ENCODE measurements at places on chromosomes 7 and 10.
A peak's percentile ranks its signal among the peaks of the same experiment; 100 is the strongest.

DNA sequence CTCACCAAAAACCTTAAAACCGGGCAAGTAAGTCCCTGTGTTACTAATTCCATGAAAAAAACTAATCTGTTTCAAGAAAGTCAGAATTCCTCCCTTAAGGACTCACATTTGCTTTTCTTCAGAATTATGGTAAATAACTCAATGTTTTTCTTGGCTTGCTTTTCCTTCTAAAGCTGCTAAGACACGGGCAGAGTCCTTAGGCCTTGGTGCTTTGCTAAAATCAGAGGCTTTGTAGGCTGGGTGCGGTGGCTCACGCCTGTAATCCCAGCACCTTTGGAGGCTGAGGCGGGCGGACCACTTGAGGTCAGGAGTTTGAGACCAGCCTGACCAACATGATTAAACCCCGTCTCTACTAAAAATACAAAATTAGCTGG is 32.0 kb downstream of the GNA12 start:
- DNase-seq, result no peak

GRCh38 chr10:7170626-7171322 is 240.1 kb downstream of the SFMBT2 start:
- DNase-seq, result no peak

DNA sequence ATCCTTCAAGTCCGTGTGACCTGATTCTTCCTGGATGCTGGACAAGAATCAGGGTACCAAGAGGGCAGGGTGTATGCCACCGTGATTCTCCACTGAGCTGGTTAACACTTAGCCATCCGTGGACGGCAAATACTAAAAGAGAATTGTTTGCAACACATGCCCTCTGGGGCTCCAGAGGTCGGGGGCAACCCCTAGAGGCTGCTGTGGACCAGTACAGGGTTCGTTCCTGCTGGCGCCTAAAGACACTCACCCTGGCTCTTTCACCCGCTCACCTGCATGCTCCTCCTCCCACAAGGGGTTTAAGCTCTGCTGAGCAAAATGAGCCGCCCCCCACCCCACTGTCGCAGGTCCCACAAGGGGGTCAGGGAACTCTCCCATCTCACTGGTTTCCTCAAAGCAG is 148.7 kb upstream of the ITGB1 start:
- no peak for DNase-seq

- no peak for DNase-seq
Observed at GRCh38 chr10:6578795-6579182, 1.3 kb downstream of the PRKCQ start.

GRCh38 chr7:50068850-50069551 is 24.0 kb downstream of the ZPBP start:
- no peak for DNase-seq

DNA sequence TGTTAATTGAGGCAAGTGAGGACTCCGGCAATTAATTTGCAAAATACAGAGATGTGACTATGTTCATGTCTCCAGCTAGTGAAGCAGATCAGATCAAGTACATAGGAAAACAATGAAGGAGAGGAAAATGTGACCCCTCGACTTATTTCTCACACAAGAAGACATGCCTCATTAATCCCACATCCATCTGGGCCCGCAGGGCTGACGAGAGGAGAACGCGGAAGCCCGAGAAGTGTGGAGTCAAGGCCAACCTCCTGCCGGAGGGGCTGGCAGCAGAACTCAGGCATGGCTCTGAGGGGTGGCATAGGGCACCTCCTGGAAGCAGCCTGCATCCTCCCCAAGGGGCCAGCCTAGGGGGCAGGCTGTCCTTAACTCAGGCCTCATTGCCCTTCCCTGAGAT is 54.4 kb downstream of the ZNF503 start:
- DNase-seq, result no peak

DNA sequence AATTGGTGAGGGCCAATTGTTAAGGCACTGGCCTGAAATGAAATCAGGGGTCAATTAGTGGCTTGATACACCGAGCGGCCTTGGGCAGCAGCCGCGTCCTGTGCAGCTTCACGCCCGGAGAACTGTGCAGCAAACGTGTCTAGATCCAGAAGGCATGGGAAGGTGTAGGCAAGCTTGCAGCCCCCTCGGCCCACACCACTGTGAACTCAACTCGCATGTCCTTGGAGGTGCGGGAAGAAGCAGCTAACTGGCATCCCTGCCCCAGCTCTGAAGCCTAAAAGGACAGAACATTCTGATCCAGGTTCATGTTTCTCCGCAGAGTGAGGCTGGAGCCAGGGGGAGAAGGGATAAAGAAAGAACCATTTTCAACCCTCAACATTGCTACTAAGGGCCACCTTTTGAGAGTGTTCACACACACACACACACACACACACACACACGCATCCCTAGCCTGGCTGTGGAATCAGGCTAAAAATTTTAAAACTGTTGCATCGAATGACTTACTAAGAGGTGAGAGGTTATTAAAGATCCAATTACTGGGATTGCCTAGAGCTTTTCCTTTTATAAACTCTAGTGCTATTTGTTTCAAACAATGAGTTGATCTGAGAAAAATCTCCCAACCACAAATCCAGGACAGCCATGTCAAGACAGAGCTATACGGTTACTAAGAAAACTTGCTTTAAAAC is 104.0 kb downstream of the PARP12 start:
- no peak for DNase-seq

GRCh38 chr7:157337316-157338149 is 729 bp downstream of the DNAJB6 start:
- peak; percentile 74 for DNase-seq

GRCh38 chr10:58593008-58593407 is 80.3 kb downstream of the BICC1 start:
- no peak for DNase-seq

DNA sequence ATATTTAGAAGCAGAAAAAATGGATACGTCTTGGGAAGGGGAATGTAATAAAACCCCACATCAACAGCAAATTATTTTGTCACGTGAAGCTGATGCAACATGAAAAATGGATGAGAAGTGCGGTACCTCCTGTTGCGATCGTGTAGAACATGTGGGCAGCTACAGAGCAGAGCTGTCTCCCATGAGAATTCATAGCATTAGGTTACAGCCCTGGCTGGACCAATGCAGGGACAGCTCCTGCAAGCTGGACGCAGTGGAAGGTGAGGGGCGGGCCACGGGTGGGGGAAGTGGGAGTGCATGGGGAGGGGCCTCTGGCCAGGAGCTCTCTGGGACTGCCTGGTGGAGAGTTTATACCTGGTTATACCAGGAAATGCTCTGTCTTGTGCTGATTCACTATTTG is 120.3 kb downstream of the GATA3 start:
- DNase-seq, result no peak

DNA sequence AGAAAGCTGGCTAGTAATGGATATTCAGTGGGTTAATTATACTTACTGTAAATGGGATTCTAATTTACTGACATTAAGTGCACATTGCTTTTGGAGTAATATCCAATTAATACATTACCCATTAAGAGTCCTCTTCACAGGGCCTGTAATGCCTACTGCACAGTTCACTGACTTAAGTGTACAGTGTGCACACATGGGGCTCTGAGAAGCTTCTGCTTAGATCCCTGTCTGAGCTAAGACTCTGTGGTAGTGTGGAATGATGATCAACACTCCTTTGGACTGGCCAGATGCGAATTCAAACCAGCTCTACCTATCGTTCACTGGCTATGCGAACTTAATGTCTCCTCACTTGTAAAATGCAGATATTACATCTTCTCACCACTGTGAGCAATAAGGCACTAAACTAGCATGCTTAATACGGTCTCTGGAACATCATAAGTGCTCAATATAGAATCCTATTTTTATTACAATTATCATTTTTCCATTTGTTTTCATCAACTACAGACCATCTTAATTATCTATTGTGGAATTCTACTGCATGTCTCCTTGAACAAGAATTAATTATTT is 53.8 kb upstream of the SEC61G start:
- DNase-seq, result no peak
